Right ventricle myocardium inferior (tissue), 1 donor: ENCODE measurements at places on chromosomes 11 and 22. TPM values are rescaled to one million over a fixed set of nuclear protein-coding genes. Genes with fewer than 3 reads are reported as not detected.

DNA sequence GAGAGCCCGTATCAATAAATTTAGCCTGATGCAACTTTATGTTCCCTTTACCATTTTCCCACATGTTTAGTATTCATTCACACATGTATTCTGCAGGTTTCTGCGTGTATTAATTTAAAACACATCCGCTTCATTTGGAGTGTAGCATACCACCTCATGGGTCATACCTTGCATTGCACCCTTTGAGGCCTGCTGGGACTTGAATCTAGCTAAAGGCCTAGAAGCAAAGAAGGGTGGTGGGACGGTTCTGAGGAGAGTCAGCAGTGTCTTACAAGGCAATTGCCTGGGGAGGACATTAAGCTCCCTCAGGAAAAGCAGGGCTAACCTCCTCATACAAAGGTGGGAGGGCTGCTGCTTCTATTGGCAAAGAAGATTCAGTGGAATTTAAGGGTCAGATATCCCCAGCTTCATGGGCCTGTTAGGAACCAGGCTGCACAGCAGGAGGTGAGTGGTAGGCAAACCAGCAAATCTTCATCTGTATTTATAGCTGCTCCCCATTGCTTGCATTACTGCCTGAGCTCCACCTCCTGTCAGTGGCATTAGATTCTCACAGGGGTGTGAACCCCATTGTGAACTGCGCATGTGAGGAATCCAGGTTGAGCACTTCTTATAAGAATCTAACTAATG lies 15.9 kb upstream of the SNX19 start:
- DNase-seq: no peak

Gene ANGPTL5
- 1.5 TPM for total RNA-seq

DNA sequence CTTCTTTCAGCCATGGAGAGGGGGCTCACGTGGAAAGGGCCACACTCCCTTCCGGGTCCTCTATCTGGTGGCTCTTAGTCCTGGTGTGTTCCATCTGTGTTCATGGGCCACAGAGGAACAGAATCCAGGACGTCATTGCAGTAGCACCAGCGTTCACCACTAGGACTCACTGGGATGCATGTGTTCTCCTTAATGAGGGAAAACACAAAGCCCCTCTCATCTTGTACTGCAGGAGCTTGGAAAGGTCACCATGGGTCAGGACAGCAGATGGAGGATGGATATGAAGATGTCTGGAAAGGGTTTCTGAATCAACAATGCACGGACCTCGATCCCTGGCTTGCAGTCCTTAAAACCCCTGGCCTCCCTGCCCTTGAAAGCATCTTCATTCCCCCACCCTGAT lies 113.8 kb upstream of the THY1 start:
- no peak for DNase-seq

DNA sequence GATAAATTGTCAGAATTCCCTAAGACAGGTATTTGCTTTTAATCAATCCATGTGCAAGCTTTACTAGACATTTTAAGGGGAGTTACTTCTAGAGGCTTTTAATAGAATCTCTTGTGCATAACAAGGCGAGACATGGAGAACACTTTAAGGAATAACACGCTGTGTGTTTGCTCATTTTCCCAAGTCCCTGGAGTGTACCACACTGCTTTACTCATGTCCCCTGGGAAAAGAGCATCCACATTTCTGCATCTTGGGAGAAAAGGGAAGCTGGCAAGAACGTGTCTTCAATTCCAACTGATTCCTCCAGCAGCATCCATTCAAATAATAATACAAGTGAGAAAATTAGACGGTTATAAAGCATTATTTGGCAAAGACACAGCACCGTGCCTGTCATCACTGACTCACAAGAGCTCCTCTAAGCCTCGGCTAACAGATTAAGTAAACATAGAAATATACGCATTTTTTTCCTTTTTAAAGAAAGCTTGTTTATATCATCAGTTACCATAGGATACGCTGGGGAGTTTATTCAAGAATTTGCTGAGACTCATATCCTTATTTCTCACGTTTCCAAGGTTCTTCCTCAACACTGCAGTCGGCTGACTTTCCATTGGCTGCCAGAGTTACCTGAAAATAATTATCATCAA lies 121.5 kb downstream of the CD44 start:
- DNase-seq: no peak

Gene TTC12
- total RNA-seq: 5.3 TPM

DNA sequence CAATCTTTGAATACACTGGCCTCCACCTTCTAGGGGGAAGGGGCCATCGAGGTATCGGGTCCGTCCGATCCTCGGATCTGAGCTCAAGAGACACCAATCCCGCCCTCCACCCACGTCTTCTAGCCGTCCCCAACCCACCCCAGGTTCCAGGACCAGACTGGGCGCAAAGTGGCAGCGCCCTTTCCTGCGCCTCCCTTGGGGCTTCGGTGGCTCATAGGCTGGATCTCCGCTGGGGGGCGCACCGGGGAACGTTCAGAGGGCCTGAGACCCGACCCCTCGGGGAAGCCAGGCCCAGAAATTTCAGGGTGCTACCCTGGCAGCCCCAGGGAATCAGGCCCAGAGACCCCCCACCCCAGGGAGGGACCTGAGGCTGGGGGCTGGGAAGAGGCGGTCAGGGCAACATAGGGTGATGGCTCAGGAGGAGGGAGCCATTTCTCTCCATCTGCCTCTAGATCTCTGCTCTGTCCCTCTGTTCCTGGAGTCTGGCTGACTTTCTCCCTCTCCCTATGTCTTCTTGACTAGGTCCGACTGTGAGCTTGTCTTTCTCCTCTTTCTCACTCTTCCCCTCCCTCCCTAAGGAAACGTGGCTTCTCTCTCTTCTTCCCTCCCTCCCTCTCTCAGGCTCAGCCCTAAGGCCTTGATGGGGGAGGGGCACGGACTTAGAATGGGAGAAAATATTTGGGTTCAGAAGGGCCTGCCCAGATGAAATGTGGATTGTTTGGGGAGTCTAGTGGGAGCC lies 1.1 kb downstream of the CREB3L1 start:
- DNase-seq: no peak

DNA sequence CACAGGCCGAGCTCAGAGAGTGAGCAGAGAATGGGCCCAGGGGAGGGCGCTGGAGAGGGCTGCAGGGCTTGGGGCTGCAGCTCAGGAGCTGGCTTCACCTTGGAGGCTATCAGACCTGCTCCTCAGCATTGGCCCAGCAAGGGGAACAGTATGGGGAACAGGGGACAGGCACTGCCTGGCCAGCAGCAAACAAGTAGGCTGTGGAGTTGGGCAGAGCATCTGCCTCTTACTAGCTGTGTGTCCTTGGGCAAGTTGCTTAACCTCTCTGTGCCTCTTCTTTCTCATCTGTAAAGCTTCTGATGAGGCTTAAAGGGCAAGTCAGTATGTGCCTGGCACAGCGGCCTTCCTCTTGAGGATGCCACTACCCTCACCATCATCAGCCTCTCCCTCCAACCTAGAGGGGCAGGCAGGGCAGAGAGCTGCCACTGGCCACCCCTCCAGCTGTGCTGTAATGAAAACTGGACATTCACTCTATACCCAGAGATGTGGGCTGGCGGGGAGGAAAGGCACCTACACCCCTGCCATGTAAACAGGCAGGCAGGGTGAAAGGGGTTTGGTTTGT lies 7.5 kb upstream of the CDKN1C start:
- peak; percentile 57 for DNase-seq

Gene RASGRP2
- total RNA-seq: 46.8 TPM

Gene TBX1
- total RNA-seq: 3.6 TPM

Gene TEAD1
- total RNA-seq: 126 TPM

- peak; percentile 65 for DNase-seq
Measured at GRCh38 chr11:2804701-2805387, 80.7 kb downstream of the CDKN1C start.

Gene NUP160
- total RNA-seq: 15.3 TPM

DNA sequence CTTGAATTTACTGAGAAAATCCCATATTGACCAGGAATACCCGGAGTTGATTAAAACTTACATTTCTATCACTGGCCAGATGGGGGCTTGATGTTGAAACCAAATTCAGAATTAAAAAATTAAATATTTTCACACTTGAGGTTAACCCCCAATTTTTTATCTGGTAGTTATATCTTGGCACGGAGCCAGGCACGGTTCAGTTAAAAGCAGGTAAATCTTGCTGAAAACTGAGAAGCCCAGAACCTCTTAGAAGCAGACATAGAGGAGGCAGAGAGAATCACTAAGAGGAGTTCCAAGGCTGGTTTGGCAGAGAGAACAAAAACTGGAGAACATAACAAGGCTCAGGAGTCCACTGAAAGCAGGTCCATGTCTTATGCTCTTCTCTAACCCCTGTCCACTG lies 77.7 kb downstream of the USP35 start:
- no peak for DNase-seq

Gene SLC7A4
- 0.51 TPM for total RNA-seq

- DNase-seq: no peak
Measured at GRCh38 chr11:113504586-113504985, 29.4 kb upstream of the DRD2 start.

Gene ANO9
- total RNA-seq: 0.41 TPM

- no peak for DNase-seq
Measured at GRCh38 chr11:110337570-110338193, 41.3 kb upstream of the RDX start.
